Karpas-422 (cell line): ENCODE measurements at places on chromosomes 1 and 21.

- no peaks in the 10 kb centered on the region for H3K36me3 ChIP-seq
- H3K27me3 ChIP-seq: no peaks in the 10 kb centered on the region
- no peak overlapping the region for H3K4me3 ChIP-seq
- H3K27ac ChIP-seq: no peak overlapping the region
- H3K4me1 ChIP-seq: peaks cover 23% of the 10 kb centered on the region
Measured at GRCh38 chr1:228369608-228370438, 36.8 kb downstream of the TRIM11 start.

DNA sequence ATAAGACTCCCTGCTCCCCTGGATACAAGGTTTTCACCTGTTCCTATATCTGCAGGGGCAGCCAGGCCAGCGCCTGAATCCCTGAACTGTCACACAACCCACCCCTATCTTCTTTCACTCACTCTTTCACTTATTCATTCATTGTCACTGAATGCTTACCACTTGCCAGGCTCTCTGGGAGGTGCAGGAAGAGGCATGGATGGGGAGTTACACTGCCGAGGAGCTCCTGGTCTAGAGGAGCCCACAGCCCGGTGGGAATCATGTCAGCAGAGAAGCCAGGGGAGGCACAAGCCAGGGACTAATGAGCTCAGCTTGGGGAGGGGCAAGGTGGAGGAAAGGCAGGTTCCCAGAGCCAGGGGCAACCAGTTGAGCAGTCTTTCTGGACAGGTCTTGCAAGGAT, 155.8 kb downstream of the TRABD2B start:
- DNase-seq: no peak
- H3K27me3 ChIP-seq: no peaks in the 10 kb centered on the region
- H3K4me1 ChIP-seq: peaks cover 8% of the 10 kb centered on the region

DNA sequence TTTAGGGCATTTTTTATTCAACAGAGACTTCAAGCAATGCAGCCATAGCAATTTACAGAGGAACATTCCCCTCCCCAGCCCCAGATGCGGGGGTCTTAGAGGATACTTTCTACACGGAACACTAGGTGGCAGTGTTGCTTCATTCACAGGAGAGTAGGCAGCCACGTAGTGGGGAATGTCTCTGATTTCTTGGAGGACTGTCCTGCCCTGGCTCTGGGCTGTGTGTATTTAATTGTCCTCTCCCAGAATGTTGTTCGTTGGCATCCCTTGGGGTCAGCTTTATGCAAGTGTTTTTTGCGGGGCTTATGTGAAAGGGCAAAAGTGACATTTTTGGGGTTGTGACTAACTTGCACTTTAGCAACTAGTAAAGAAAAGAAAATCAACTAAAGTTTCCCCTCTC, 96.9 kb downstream of the PAPPA2 start:
- H3K4me3 ChIP-seq: no peak overlapping the region
- no peaks in the 10 kb centered on the region for H3K27me3 ChIP-seq
- H3K4me1 ChIP-seq: no peaks in the 10 kb centered on the region
- DNase-seq: peak; percentile 84
- H3K27ac ChIP-seq: no peak overlapping the region

DNA sequence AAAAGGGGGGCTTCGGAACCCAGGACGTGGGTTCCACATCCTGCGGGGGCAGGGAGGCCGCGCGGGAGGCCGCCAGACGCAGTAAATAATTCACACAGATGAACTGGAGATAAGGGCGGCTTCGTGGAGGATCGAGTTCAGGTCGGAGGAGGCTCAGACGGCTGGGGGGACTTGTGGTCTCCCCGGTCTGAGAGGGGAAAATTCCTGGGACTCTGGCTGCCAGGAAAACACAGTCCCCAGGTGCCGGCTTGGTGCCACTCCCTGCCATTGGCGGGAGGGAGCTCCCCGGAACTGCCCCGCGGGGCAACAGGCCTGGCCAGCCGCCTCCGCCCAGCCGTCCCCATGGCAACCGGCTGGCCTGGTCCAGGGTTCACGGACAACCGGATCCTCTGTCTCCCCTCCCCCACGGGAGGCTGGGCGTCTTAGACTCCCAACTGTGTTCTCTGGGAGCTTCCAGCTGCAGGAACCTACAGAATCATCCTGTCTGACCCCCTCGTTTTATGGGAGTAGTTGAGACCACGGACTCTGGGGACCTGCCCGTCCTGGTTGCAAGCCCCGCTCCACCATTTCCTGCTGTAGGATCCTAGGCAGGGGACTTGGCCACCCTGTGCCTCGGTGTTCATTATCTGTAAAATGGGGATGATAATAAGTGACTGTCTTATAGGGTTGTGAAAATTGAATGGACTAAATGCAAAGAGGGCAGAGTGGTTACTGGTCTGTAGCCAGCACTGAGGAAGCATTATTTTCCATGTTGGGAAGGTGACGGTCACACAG, 9.6 kb downstream of the CAMK2N1 start:
- H3K36me3 ChIP-seq: no peaks in the 10 kb centered on the region
- no peak overlapping the region for H3K4me3 ChIP-seq
- no peak overlapping the region for H3K27ac ChIP-seq
- no peaks in the 10 kb centered on the region for H3K4me1 ChIP-seq

DNA sequence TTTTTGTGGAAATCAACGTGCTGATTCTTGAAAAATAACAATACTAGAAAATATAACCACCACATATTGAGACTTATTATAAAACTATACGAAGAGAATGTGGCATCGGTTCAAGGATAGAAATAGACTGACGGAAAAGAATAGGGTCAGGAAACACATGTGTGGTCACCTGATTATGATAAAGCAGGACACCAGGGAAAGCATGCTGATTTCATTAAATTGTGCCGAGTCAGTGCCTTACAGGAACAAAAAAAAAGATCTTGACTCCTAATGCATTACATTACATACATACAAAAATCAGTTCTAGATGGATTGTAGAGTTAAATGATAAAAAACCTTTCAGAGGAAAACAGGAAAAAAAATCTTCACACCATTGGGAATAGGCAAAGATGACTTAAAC, 43.5 kb upstream of the SERPINC1 start:
- H3K4me3 ChIP-seq: no peak overlapping the region
- H3K27me3 ChIP-seq: no peaks in the 10 kb centered on the region
- no peaks in the 10 kb centered on the region for H3K4me1 ChIP-seq
- H3K36me3 ChIP-seq: peaks cover 54% of the 10 kb centered on the region
- DNase-seq: no peak
- no peak overlapping the region for H3K27ac ChIP-seq
